ENCODE measurements at places on chromosomes 1 and 21.

DNA sequence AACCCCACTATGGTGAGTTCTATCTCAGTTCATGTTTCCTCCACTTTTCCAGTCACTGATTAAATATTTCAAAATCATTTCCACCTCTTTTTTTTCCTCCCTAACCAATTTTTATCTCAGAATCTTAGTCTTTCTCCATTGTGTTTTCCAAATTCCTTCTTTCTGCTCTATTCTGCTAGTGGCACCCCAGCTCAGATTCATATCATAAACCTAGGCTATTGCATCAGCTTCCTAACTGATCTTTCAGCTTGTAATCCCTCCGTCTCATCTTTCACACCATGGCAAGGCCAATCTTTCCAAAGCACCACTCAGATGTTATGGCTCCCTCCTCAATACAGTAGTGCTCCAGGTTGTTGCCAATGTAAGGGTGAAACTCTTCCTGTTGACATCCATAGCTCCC lies 631.9 kb downstream of the PLPP3 start:
- DNase-seq, result no peak

GRCh38 chr1:89657886-89658285 lies 25.0 kb downstream of the LRRC8C start:
- no peak for DNase-seq

DNA sequence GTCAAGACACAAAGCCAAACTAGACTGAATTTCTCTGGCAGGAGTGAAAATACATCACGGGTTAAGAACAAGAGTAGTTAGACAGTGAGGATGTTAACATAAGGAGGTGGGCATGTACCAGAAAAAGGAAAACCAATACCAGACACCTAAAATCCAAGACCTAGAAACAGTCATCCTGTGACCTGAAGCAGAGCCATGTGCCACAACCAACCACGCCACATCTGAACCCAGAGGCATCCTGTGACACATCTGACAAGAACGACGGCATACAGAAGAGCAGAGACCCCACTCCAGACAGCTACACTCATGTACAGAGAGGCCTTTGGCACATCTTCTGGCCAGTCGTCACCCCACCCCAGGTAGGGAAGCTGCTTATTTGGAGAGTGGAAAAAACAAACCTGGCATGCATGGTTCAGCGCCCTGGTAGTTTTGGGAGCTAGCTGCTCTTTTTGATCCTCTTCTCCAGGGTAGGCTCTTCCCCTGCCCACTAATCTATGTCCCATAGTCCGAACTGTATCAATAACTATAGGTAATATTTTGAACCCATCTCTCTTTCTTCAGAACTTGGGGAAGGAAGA lies 72.1 kb downstream of the SLC45A1 start:
- DNase-seq, result no peak

GRCh38 chr1:95287825-95288224 lies 53.8 kb downstream of the RWDD3 start:
- DNase-seq, result no peak

DNA sequence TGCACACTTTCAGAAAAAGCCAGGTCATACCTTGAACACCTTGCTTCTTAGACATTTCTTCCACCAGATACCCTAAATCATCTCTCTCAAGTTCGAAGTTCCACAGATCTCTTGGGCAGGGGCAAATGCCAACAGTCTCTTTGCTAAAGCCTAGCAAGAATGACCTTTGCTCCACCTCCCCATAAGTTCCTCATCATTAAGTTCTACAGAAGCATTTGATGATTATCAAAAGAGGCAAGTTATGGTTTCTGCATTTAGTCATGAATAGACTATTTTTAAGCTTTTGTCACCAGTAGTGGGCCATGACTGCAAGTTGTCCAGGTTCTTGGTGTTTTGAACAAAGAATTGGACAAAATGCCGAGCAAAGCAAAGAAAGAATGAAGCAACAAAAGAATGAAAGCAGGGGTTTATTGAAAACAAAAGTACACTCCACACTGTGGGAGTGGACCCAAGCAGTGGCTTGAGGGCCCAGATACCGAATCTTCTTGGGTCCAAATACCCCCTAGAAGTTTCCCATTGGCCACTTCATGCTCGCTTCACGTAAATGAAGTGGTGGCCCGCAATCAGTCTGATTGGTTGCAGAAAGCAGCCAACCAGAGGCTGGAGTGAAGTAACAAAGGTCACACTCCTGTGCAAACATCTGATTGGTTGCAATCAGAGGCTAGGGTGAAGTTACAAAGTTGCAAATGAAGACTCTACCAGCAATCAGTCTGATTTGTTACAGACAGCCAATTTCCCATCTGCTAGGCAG lies 9.8 kb upstream of the EGLN1 start:
- DNase-seq, result no peak

DNA sequence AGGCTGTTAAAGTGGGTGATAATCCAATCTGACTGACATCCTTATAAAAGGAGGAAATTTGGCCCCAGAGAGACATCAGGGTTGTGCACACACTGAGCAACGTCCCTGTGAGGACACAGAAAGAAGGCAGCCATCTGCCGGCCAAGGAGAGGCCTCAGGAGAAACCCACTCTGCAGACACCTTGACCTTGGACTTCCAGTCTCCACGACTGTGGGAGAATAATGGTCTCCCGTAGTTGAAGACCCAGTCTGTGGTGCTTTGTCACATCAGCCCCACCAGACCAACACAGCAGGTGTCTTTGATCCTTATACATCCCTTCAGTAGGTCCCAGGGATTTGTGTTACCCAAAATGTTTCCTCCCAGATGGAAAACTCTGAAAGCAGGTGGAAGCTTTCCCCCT lies 4.2 kb upstream of the DNAJC28 start:
- no peak for DNase-seq

DNA sequence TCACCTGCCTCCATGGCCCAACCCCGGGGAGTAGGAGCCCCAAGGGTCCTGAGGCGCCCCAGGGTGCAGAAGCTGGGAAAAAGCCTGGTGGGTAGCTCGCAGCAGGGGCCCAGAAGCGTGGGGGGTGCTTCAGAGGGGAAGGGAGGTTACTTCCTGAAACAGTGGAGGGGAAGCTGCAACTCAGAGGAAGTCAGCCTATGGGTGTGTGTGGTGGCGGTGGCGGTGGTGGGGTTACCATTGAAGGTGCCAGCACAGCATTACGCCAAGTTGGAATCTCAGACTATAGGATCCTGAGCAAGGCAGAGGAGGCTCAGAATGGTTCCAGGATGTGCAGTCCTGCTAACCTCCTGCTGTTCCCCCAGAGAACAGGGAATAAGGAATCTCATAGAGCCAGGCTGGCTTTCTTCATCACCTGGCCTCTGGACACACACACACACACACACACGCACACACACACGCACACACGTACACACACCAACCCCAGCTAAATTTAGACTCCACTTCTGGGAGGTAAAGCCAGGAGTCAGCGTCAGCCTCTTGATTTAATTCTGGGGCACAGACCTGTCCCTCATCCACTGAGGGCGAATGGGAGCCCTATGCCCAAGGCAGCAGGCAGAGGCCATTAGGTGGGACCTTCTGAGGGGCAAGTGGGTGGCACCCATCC lies 1.3 kb downstream of the DENND4B start:
- no peak for DNase-seq

DNA sequence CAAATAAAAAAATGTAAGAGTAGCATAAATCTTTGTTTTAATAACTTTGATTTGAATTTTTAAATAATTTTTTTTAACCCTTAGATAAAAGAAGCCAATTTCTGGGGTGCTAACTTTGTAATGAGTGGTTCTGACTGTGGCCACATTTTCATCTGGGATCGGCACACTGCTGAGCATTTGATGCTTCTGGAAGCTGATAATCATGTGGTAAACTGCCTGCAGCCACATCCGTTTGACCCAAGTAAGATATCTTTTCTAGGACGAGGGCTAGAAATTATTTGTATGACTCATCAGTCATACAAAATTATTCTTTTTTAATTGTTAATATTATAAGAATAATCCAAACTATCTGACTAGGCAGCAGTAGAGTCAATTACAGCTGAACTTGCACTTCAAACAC lies 71.2 kb downstream of the GPR161 start:
- no peak for DNase-seq

GRCh38 chr1:198679535-198680173 lies 40.8 kb downstream of the PTPRC start:
- DNase-seq, result no peak

DNA sequence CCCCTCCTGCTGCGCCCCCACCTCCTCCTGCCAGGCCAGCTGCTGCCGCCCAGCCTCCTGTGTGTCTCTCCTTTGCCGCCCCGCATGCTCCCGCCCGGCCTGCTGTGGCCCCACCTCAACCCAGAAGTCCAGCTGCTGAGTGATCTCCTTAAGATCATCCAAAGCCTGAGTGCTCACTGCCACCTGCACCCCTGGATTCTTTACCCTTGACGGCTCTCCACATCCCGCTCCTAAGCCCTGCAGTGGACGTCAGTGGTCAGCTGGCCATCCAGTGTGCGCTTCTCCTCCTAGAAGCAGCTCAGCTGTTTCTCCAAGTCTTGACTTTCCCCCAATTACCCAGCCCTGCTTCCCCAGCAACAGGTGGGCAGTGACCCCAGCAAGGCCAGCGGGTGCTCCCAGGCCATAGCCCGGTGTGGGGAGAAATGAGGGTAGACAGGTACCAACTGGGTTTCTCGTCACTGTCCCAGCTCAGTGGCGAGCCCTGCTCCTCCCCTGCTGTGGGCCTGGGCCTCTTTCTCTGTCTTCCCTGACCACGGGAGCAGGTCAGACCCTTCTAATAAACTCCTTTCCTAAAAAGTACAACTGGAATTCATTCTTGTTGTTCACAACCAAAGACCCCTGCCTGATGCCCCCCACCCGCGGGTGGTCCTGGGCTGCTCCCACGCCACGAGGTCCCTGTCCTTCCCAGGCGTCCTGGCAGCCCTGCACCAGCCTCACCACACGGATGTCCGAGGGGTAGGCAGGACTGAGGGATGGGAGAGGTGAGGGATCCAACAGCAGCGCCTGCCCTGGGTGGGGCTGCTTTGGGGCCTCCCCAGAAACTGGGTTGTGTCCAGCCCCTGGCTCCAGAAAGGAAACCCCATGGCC lies 1.4 kb downstream of the KRTAP10-7 start:
- DNase-seq, result no peak

- peak; percentile 3 for DNase-seq
These were observed 925 bp upstream of the ARHGEF10L start for GRCh38 chr1:17538428-17539117.

- DNase-seq, result peak; percentile 16
These were observed 113.5 kb downstream of the MAP3K21 start for GRCh38 chr1:233440951-233441401.

GRCh38 chr21:27713154-27714109 lies 746.5 kb upstream of the ADAMTS5 start:
- no peak for DNase-seq

DNA sequence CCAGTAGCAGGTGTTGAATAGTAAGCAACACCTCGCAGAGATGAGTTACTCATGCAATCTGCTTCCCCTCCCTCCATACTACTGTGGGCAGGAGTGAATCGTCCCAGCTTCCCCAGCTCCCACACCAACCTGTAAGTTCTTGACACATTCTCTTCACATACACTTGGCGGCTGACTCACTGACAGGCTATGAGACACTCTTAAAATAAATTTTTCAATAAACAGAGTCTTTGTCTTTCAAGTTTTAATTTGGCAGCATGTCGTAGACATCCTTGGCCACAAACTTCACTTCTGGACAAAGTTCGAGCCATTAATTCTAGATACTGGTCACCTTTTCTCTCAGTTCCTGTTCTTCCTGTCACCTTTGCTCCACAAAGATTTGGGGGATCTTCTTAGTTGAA lies 290.7 kb downstream of the TM2D1 start:
- DNase-seq, result no peak

DNA sequence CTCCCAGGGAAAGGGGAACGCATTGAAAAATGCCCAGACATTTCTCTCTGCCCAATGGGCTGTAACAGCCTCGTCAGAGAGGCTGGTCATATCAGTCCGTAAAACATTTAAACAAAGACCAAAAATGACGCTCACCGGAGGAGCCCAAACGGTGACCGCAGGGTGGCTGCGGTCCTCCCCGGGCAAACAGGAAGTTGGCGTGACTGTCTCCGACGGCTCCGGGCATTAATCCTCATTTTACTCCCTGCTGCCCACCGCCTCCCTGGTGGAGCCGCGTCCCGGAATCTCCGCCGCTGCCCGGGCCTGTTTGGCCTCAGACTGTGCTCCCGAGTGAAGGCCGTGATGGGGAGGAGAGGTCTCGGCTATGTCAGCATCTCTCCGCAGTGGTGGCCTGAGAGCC lies 9.9 kb downstream of the PRDM16 start:
- DNase-seq, result no peak

- no peak for DNase-seq
These were observed 2.7 kb upstream of the PRKACB start for GRCh38 chr1:84141182-84142003.

DNA sequence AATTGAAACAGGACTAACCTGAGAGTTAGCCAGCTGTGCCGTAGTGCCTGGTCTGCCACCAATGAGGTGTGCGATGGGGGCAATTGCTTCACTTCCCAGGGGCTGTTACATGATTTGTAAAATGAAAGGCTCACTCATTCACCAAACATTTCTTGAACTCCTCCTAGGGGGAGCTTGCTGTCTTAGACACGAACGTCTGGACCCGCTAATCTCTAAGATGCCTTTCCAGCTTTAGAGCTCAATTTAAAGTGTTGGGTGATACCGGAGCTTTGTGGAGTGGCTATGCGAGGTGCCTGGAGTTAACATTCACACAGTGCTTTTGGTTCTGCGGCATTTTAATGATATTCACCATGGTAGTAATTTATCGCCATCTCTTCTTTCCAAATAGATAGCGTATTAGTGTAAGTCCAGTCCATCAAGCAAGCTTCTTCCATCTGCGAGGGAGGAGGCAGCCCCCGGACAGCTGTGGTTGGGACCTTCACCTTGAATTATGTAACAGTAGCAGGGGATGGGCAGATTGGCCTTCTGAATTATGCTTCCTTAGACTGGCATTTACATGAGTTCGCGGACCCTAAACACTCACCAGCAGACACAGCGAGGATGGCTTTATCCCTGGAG lies 179.9 kb downstream of the ADSS2 start:
- DNase-seq, result no peak

- DNase-seq, result peak; percentile 56
These were observed 82.2 kb upstream of the SSX2IP start for GRCh38 chr1:84772428-84772943.

DNA sequence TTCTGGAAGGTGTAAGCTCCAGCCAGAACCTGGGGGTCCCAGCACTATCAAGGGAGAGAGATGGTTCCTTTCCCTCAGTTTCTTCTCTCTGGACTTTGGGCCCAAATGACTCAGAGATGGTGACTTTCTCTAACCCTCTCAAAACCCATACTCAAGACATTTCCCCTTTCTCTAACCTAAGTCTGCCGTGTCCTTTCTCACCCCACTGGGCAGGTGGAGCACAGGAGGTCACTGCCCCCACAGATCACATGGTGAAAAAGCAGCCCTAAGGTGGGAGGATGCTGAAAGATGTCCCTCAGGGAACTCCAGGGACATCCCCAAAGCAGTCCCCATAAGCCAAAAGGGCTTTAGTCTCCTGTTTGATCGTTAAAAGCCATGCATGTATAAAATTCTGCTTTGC lies 173.7 kb downstream of the HIVEP3 start:
- DNase-seq, result no peak

- DNase-seq, result no peak
These were observed 15.9 kb upstream of the CD58 start for GRCh38 chr1:116586741-116587143.
